Activated CD4-positive, alpha-beta T cell treated with anti-CD3 and anti-CD28 coated beads for 48 hours (primary cell): ENCODE measurements at places on chromosomes 7 and 10.

- DNase-seq, result no peak
These were observed 12.5 kb downstream of the SHOC2 start for GRCh38 chr10:110931769-110932381.

DNA sequence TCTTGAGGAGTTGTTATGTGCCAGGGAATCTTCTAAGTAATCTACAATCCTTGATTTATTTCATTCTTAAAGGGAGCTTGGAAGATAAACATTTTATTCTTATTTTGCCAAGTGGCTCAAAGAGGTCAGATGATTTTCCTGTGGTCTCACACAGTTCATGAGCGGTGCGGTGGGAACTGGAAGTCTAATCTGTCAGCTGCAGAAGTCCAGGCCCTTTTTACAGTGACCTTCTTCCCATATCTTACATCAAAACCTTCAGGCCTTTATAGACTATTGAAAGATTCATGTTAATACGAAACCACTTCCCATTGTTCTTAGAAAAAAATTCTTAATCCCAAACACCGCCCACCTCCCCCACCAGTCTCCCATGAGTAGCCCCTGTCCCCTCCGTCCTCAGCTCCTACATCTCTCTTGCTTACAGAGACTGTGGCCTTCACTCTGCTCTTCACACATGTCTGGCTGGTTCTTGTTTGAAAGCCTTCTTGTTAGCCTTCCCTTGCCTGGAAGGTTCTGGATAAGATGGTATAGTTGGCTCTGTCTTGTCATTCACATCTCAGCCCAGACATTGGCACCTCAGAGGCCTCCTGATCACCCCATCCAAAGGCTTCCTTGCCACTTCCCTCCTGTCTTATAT, 61.5 kb downstream of the ITGA8 start:
- DNase-seq, result no peak

DNA sequence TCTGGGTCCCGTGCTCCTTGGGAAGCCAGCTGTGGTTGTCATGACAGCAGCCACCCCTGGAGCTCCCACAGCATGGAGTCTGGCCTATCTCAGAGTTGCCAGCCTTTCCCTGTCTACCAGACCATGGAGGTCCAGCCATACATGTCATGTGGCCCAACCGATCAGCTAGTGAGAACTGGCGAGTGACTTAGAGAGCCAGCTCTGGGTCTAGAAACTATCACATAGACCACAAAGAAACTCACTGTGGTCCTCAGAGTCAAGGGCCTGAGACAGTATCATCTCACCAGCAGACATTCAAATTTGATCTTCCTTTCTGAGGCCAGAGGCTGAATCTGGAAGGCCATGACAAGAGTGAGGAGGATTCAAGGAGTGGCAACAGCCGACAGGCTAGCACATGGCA, 223.3 kb upstream of the GPR26 start:
- DNase-seq, result no peak

GRCh38 chr7:46791188-46791587, 790.7 kb downstream of the TNS3 start:
- no peak for DNase-seq

DNA sequence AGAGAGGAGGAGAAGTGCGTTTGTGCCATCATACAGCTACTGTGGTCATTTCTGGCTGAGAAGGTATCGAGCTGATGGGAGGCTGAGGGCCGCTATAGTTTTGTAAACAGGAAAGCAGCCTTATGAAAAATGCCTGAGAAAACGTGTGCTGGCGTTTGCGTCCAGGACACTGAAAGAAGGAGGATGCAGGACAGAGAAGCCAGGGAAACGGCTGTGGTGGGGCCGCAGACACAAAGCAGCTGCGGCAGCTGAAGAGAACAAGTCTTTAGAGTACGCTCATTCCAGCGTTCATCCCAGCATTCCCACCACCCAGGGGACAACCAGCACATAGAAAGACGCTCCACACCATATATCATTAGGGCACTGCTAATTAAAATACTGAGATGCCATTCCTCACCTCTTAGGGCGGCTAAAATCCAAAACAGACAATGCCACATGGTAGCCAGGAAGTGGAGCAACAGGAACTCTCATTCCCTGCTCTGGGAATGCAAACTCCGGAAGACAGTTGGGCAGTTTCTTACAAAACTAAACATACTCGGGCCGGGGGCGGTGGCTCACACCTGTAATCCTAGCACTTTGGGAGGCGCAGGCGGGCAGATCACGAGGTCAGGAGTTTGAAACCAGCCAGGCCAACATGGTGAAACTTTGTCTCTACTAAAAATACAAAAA, 18.4 kb downstream of the GNA12 start:
- no peak for DNase-seq
